ENCODE measurements at places on chromosomes 11 and 22.

DNA sequence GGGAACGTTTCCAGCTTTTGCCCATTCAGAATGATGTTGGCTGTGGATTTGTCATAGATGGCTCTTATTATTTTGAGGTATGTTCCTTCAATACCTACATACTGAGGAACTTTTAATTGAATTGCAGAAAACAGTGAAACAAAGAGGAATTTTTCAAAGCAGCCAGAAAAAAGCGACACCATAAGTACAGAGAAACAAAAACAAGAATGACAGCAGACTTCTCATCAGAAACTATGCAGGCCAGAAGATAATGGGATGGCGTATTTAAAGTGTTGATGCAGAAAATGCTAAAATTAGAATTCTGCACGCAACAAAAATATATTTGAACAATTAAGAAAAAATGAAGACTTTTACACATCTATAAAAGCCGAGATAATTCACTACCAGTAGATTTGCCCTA, 95.4 kb upstream of the TIMP3 start:
- DNase-seq, result no peak

DNA sequence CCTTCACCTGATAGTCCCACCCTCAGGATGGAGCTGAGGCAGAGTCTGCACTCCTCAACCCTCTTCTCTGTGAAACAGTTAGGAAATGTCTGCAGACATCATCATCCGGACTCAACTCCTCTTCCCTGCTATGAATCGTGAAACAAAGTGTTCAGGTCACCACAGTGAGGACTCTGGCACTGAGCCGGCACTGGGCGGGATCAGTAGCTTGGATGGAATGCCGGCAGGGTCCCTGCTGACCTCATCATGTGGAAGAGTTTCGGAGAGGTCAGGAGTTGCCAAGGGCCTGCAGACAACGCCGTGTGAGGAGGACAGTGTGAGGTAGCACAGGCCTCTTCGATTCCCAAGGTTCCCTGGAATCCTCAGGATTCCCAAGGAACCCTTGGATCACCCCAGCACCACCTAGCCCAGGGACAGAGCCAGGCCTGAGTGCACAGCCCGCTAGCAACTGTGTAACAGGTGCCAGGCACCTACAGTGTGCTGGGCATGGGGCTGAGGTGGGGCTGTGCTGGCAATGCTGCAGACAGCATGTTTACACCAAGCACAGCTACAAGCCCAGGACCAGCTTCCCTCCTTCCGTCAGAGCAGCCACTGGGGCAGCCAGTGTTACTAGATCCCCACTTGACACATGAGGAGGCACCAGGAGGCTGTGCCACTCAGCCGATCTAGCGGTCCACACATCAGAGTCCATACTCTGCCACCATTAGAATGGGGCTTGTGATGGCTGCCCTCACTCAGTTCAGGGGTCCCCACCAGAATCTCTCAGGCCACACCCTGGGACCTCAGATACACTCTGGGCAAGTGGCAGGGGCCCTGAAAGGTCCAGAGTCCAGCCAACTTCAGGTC, 693 bp upstream of the LINC01488 start:
- no peak for DNase-seq

- no peak for DNase-seq
Observed at GRCh38 chr22:45090497-45090910, 73.2 kb upstream of the NUP50 start.

DNA sequence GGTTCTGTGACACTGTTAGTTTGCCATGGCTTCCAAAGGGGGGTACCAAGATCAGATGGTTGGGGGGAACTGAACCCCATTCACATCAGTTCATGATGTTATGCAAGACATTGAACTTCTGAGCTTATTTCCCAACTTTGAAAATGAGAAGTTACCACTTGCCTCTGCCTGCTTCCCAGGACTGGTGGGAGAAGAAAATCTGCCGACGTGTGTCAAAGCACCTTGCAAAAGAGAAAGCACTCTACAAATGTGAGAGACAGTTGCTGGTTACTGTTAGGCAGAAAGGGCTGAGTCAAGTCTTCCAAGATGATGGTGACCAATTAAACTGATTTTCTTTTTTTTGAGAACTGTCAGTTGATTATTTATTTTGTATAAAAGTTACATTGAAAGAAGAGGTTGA, 45.6 kb downstream of the SMCO4 start:
- no peak for DNase-seq

DNA sequence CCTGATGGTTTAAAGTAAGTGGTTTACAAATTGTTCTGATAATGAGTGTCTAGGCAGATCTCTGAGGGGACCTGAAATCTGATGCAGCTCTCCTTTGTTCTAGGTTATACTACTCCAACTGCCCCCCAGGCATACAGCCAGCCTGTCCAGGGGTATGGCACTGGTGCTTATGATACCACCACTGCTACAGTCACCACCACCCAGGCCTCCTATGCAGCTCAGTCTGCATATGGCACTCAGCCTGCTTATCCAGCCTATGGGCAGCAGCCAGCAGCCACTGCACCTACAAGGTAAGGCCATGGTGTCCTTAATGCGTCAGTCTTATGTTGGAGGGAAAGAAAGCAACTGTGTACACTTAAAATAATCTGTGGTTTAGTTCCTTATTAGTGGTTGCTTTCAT, 9.9 kb downstream of the EWSR1 start:
- DNase-seq, result no peak

GRCh38 chr11:114034956-114035355, 24.6 kb upstream of the ZBTB16 start:
- no peak for DNase-seq

DNA sequence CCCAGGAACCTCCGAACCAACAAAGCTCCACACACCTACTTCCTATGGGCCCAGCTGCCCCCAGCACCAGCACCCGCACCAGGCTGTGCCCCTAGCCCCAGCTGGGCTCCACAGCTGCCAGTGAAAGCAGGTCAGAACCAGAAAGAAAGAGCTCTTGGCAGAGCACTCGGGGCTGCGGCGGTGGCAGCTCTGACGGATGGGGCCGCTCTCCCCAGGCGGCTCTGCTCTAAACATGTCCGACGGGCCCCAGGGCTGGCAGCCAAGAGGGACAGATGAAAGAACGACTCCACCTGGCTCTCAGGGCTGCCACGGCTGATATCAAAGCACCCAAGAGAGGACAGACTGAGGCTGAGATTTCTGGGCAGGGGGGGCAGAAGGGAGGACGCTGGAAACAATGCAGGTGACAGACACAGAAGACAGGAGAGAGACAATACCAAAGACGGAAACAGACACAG, 25.7 kb downstream of the LRFN4 start:
- DNase-seq, result no peak

DNA sequence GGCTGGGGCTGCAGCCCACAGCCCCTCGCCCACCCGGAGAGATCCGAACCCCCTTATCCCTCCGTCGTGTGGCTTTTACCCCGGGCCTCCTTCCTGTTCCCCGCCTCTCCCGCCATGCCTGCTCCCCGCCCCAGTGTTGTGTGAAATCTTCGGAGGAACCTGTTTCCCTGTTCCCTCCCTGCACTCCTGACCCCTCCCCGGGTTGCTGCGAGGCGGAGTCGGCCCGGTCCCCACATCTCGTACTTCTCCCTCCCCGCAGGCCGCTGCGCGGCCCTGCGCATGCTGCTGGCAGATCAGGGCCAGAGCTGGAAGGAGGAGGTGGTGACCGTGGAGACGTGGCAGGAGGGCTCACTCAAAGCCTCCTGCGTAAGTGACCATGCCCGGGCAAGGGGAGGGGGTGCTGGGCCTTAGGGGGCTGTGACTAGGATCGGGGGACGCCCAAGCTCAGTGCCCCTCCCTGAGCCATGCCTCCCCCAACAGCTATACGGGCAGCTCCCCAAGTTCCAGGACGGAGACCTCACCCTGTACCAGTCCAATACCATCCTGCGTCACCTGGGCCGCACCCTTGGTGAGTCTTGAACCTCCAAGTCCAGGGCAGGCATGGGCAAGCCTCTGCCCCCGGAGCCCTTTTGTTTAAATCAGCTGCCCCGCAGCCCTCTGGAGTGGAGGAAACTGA, 731 bp downstream of the GSTP1 start:
- DNase-seq, result no peak

Measured in NCI-H1436 (cell line).